ENCODE measurements at places on chromosomes 6 and 20.
A peak's percentile ranks its signal among the peaks of the same experiment; 100 is the strongest.

- DNase-seq: no peak
Measured at GRCh38 chr6:3415082-3415453, 41.8 kb downstream of the SLC22A23 start.

DNA sequence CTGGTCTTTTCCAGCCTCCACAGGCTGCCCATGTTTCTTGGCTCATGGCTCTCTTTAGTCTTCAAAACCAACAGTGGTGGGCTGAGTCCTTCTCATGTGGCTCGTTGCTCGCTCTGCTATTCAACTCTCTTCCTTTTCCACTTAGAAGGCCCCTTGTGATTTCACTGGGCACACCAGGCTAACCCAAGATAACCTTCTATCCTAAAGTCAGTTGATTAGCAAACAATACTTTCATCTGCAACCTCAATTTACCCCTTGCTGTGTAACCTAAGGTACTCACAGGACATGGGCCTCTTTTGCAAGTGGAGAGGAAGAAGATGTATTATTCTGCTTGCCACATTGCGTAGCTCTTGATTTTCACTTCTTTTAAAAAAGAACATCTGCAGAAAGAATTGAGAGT, 79.6 kb downstream of the UTRN start:
- no peak for DNase-seq

DNA sequence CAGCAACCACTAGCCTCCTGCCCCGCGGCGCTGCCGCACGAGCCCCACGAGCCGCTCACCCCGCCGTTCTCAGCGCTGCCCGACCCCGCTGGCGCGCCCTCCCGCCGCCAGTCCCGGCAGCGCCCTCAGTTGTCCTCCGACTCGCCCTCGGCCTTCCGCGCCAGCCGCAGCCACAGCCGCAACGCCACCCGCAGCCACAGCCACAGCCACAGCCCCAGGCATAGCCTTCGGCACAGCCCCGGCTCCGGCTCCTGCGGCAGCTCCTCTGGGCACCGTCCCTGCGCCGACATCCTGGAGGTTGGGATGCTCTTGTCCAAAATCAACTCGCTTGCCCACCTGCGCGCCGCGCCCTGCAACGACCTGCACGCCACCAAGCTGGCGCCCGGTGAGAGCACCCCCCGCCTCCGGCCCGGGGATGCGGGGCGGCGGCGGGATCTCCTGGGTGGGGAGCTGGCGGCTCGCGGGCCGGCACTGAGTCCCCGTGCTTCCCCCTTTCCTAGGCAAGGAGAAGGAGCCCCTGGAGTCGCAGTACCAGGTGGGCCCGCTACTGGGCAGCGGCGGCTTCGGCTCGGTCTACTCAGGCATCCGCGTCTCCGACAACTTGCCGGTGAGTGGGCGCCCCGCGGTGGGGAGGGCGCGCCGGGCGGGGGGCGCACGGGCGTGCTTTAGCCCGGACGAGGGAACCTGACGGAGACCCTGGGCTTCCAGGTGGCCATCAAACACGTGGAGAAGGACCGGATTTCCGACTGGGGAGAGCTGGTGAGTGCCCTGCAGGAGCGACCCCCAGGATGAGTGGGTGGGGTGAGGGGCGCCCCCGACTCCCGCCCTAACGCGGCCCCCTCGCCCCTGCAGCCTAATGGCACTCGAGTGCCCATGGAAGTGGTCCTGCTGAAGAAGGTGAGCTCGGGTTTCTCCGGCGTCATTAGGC, 585 bp downstream of the PIM1 start:
- no peak for DNase-seq

DNA sequence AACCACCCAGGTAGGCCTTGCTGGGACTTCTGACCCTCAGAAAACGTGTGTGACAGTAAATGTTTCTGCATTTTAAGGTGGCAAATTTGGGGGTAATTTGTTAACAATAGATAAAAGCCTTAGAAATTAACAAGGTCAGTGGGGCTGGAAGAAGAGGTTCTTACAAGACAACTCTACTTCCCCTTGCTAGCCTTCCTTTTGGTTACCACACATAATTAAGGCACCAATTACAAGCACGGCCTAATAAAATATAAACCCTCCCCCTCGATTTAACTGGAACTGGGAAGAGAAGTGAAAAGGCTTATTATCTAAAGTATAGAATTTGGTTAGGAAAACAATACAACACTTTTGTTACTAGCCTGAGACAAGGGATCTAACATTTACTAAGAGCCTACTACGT, 38.8 kb downstream of the ELOVL5 start:
- no peak for DNase-seq

DNA sequence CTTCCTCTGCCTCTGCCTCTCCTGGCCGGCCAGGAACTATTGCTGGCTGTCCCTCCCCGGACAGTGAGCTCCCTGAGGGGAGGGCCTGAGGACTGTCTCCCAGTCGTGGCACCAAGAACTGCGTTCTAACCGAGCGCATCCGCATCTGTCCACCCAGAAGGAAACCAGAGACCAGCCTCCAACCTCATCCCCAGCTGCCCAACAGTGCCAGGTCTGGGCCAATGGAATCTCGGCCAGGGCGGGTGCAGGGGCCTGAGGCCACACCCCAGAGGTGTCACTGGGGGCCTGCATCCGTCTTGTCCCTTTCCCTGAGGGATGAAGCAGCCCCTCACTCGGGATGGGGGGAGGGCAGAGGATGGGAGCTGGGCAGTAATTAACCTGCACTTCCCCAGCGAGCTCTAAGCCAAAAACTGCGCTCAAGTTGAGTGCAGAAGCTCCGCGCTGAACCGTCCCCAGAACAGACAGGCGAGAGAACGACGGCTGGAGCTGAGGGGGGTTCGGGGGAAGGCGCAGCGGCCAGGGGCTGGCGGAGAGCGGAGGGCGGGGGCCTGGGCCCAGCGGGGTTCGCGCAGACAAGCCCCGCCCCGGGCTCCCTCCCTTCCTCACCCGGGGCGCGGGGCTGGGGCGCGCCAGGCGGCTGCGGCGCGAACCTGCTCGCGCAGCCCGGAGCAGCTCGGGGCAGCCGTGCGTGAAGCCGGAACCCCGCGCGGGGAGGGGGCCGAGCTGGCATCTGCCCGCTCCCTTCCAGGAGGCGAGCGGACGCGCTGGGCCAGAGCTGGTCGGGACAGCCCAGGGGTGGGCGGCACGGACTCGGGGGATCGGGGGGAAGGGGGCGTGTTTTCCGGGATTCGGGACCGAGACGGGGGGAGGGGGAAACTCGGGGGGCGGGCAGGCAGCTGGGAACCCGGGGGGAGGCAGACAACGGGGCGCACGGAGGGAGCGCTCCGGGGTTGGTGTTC, 1.4 kb downstream of the TFEB start:
- DNase-seq: no peak

DNA sequence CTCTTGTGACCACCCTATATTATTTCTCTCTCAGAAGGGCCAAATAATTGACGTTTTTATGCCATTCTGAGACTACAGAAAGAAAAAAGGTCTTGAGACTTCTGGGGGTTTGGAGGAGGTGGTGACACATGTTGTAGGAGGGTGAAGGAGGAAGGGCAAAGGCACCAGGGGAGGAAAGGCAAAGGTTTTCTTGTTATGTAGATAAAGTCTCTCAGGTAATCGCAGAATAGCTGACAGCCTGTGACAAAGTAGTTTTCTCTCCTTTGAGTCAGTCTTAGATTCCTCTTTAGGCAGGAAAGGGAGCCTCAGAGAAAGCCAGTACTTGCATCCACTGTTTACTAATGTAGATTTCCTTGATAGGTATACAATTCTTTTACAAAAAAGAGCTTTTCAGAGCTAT, 23.6 kb downstream of the OR2B2 start:
- no peak for DNase-seq

- DNase-seq: no peak
Measured at GRCh38 chr20:50774515-50774914, 20.3 kb upstream of the BCAS4 start.

- no peak for DNase-seq
Measured at GRCh38 chr6:38714239-38715015, 684 bp upstream of the DNAH8 start.

GRCh38 chr6:41466437-41466990, 79.7 kb upstream of the FOXP4 start:
- DNase-seq: no peak

- DNase-seq: no peak
Measured at GRCh38 chr6:42281570-42281969, 63.9 kb upstream of the MRPS10 start.

- DNase-seq: no peak
Measured at GRCh38 chr6:113755449-113756289, 101.5 kb upstream of the MARCKS start.

DNA sequence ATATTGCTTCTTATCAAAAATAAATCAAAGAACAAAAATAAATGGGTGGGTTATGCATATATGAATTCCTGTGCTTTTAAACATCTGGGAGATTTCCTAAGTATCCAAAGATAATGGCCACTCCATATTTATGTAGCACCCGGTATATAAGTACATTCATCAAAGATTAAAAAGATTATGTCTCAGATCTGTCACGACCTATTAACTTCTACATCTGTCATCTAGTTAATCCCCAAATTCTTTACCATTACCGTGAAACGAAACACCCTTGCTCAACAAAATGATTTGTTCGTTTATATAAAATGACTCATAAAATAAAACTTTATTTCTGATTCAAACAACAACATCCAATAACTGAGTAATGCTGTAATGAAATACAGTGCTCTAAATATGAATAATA, 64.8 kb upstream of the FOXQ1 start:
- peak; percentile 30 for DNase-seq

- no peak for DNase-seq
Measured at GRCh38 chr6:166341464-166341863, 881 bp downstream of the SFT2D1 start.

DNA sequence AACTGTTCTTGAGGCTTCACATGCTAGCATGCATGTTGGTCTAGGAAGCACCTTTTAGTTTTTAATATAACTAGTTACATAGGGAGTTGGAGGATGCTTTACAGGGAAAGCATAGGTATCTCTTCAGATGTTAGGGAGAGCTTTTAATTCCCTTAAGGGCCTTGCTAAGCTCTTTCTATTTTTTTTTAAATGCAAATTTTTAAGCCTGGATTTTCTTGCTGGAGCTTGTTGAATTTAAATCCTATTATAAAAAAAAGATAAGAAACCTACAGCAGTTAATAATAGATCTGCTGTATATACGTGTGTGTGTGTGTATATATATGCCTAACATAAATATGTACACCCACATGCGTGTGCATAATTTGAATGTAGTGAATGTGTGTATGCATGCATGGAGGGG, 79.0 kb downstream of the FIG4 start:
- DNase-seq: no peak

GRCh38 chr20:60976913-60977312, 275.1 kb upstream of the CDH4 start:
- DNase-seq: no peak

GRCh38 chr6:123169774-123170095, 173.7 kb downstream of the CLVS2 start:
- no peak for DNase-seq

GRCh38 chr6:154367336-154367735, 10.7 kb upstream of the IPCEF1 start:
- DNase-seq: no peak

DNA sequence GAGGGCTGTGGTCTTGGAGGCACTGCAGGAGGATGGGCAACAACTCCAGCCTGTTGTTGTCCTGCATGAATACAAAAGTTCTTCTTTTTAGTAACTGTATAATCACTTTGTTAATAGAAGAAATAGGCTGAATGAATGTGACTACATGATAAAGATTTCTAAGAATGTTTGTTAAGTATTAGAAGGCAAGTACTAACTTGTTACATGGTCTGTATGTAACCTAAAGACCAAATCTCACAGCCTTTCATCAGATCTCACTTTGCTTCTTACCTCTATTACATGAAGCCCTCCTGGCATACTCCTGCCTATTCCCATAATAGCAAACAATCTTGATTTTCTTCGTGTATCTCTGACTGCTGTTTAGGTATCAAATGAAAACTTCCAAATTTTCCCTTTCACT, 73.4 kb downstream of the REPS1 start:
- no peak for DNase-seq

- peak; percentile 62 for DNase-seq
Measured at GRCh38 chr20:15703171-15703911, 869.9 kb downstream of the KIF16B start.

GRCh38 chr6:15513801-15514711, 148.8 kb downstream of the DTNBP1 start:
- no peak for DNase-seq
